ENCODE measurements at places on chromosomes 1 and 21.

- DNase-seq = no peak
Measured at GRCh38 chr21:43023175-43023574, 48.8 kb downstream of the PKNOX1 start.

- peak; percentile 95 for DNase-seq
Measured at GRCh38 chr1:15430787-15431570, 7.3 kb upstream of the CTRC start.

DNA sequence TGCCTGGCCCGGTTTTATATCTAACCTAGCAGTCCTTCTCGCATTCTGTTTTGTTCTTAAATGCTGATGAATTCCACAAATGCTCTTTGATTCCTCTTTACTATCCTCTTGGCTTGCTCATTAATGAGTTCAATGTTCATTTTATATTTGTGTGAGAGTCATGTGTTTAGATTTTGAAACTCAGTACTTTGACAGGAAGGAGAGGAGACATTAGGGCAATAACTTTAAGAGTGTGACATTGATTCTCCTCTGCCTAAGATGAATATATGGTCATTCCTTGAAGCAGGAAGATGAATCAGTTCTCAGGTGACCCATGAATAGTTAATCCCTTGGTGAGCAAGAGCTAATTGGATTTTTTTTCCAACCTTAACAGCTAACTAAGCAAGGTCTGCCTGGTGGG, 84.1 kb downstream of the MRPS6 start:
- no peak for DNase-seq

DNA sequence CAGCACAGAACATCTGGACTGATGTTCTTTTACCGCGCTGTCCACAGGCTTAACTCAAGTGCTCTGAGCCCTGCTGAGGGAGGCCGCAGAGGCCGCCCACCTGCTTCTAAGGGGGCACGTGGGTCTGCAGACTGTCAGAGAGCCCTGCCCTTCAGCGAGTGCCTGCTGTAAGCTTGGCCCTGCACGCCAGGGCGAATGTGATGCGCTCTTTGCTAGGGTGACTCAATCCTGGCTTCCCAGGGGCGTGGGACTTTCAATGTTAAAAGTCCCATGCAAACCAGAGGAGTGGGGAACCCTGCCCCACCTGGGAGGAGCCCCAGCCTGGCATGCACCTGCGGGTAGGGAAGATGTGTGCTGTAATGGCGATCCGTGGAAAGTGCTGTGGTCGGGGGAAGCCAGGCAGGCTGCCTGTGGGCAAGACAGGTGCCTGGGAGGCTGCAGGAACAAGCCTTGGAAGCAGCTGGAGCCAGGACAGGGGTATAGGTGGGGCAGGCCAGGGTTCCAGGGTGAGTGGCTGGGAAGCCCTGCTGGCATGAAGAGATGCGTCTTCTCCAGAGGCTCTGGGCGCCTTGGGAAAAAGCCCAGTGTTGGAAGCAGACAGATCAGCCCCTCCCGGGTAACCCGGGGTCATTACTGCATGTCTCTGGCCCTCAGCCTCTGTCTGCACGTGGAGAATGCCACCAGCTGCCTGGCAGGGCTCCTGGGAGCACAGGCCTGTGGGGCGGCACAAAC, 594 bp upstream of the PANK4 start:
- no peak for DNase-seq

- peak; percentile 62 for DNase-seq
Measured at GRCh38 chr1:86788300-86789206, 84.2 kb downstream of the SH3GLB1 start.

DNA sequence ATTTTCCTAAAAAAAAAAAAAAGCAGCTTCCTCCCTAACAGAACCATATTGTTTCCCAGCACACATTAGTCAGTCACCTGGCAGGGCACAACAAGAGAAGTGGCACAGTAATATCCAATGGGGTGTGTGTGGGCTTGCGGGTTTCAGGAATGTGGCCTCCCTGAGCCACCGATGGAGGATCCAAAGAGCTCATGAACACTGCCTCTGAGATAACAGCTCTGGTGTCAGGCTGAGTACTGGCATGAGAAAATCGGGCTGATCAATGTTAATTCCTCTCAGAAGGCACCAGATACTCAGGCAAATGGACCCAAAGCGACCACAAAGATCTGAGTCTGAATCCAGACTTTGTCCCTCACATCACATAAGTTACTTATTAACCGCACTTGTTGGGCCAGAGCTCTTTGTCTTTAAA, 2.2 kb upstream of the LYPD8 start:
- DNase-seq = no peak

DNA sequence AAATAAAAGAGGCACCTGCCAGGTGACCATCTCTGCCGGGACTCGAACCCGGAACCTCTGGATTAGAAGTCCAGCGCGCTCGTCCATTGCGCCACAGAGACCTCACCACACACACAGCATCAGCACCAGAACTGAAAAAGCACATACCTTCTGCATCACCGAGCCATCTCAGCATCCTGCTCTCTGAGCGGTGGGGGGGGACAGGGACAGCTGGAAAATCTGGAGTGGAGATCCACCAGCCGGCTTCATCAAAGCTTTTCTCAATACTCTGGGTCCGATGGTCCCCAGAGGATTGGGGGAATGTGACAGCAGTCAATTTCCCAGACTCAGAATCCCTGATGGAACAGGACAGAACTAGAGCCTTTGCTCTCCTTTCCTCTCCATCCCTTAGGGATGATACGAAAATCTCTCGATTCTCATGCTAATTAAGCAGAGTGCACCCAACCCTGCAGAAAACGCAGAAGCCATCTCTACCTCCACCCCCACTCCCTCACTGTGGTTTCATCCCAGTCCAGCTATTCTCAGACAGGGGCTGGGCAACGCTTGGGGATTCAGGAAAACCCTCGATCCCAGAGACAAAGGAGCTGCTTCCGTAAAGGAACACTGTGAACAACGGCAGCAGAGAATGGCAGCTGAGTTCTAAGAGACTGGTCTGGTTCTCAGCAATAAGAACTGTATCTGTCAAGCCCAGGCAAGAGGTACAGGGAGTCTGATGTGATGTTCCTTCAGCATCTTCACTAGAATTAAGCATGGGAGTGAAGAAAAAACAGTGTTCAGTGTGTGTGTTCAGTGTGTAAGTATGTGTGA, 29.6 kb upstream of the CADM3 start:
- no peak for DNase-seq

- DNase-seq = no peak
Measured at GRCh38 chr1:110927484-110928075, 36.1 kb downstream of the LRIF1 start.

DNA sequence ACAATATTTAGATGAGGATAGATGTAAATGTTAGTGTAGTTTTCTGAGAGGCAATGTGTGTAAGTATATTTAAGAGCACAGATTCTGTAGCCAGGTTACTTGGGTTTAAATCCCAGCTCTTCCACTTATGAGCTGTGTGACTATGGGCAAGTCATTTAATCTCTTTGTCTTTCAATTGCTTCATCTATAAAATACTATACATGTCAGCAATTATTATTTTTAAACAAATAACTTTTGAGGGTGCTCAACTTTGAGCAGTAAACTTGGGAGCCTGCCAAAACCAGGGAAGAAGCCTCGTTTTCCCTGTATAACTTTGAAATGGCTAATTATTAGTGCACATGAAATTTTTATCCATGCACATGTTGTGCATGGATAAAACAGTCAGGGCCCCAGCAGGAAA, 222.8 kb downstream of the FOXD2 start:
- DNase-seq = no peak

DNA sequence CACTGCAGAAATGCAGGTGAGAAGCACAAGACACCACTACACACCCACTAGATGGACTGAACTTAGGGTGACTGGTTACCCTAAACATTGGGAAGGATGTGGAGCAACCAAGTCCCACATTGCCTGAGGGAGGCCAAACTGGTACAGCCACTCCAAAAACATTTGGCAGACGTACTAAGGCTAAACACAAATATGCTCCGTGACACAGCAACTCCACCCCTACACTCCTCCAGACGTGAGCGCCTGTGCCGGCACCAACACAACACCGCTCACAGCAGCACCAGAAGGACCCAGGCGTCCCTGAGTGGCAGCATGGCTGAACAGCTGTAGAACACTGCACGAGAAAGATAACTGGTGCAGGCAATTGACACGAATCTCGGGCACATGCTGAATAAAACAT, 14.7 kb downstream of the PTTG1IP start:
- no peak for DNase-seq

- no peak for DNase-seq
Measured at GRCh38 chr21:41133874-41134522, 34.0 kb upstream of the BACE2 start.

DNA sequence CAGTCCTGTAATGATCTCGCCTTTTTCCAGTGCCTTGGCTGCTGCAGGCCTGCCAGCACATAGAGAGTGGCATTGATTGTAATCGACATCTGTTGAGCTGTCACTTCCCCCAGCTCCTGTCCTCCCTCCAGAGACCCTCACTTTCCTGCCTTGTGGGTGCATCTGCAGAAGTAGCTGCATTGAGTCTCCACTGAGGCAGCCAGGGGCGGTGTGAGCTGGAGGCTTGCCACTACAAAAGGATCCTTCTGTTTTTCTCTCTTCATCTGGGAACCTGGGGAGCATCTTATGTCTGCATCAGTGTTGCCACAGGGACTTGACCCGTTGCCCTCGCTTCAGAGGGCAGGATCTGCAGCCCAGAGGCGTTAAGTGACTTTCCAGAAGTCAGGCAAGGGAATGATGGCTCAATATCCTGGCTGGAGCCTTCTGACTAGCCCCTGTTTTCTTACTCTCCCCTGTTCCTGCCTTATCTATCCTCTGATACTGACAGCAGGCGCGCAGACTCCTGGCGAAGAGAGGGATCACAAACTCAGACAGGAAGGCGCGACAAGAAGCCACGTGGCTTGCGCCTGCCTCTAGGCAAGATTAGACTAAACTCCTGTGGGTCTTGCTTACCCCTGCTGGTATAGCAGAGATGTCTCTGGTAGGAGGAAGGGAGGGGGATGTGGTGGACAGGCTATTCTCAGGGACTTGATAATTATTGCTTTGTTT, 13.3 kb upstream of the FMOD start:
- DNase-seq = peak; percentile 57

DNA sequence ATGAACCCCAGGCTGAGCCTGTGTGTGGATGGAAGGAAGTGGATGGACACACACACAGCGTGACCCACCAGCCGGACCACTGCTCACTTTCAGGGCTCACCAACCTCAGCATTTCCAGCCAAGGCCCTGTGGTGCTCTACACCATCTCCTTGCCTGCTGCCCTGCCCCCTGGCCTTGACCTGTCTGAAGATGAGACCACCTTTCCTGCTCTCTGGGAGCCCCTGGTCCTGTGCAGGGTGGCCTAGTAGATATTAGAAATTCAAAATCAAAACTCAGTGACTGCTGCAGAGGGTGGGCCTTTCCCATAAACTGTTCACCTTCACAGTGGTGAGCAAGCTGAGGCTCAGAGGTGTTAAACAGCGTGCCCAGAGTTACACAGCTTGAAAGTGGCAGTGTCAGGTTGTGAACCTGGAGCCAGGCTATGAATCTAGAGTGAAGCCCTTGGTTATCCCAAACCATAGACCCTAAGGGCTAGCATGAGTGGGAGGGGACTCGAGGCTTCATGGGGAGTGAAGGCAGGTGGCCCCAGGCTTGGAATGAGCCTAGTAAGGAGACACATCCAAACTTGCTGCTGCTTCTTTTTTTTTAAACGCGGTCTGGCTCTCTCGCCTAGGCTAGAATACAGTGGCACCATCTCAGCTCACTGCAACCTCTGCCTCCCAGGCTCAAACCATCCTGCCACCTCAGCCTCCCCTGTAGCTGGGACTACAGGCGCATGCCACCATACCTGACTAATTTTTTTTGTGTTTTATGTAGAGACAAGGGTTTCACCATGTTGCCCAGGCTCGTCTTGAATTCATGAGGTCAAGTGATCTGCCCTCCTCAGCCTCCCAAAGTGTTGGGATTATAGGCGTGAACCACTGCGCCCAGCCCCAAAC, 41.5 kb downstream of the MAN1C1 start:
- DNase-seq = peak; percentile 76

DNA sequence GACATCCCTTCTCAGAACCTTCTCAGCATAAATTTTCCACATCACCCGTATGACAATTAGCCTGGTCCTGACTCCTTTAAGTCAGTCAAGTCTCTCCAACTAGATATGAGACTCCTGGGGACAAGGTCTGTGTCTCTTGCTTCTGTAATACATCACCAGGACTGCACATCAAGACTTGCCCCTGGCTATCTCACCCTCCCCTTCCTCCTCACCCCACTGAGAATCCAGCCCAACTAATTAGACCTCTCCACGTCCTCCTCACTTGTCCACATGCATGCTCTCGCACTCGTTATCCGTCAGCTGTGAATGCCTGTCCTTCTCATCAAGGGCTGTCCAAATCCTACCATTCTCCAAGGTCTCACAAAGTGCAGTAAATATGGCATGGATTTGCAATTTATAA, 542.8 kb downstream of the PTPRU start:
- peak; percentile 6 for DNase-seq

- DNase-seq = peak; percentile 77
Measured at GRCh38 chr1:54715493-54716298, at the start of gene TTC4. Gene TTC4 (plus strand): TSS chr1:54715861. CDS start chr1:54715909, 48 bp downstream.

DNA sequence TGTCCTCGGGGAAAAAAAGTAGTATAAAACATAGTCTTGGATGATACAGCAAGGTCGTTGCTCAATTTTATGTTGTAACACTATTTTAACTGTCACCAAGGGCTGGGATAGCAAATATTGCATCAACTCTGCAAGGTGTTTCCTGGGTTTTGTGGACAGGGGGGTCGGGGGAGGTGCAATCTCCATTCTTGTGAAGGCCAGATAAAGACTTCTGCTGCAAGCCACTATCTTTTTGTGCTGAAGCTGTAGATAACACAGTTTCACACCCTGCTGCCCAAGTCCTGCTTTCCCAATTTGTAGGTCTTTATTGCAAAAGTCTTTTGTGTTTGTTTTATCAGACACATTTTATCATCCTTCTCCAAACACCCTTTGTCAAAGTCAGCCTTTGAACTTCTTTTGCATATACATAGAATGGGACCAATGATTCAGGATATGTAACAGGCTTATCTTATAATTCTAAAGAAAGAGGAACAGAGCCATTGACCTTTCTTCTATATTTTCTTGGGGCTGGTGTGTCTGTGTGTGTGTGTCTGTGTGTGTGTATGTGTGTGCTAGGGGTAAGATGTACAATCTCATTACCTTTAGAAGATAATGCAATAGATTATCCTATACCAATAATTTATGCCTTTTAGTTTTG, 140.6 kb downstream of the RUNX1 start:
- DNase-seq = no peak

GRCh38 chr21:14321042-14321441, 61.9 kb downstream of the HSPA13 start:
- DNase-seq = no peak

Data from lower leg skin (tissue), 4 donors.